ENCODE measurements at places on chromosomes 4 and X.
A peak's percentile ranks its signal among the peaks of the same experiment; 100 is the strongest.

GRCh38 chr4:126761947-126762662, 870.7 kb upstream of the INTU start:
- no peak for DNase-seq

DNA sequence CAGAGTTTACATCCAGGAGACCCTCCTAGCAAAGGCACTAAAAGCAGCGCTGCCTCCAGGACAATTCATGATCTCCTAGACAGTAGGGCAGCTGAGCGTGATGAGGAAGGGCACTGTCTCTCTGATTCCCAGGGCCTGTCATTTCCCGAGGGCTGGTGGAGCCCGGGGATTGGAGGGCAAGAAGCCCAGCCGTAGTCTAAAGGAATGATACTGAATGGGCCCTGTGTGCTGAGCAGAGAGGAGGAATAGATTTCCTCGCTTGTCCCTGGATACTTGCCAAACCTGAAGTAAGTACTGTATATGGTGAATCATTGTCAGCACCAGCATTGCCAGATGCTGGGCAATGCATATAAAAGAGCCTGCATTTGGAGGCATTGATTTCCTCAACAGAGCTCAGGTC, 88.0 kb upstream of the SLITRK2 start:
- no peak for DNase-seq

GRCh38 chrX:30663322-30663721, 10.1 kb downstream of the GK start:
- no peak for DNase-seq

GRCh38 chrX:96407501-96407900, 277.1 kb upstream of the DIAPH2 start:
- peak; percentile 57 for DNase-seq

DNA sequence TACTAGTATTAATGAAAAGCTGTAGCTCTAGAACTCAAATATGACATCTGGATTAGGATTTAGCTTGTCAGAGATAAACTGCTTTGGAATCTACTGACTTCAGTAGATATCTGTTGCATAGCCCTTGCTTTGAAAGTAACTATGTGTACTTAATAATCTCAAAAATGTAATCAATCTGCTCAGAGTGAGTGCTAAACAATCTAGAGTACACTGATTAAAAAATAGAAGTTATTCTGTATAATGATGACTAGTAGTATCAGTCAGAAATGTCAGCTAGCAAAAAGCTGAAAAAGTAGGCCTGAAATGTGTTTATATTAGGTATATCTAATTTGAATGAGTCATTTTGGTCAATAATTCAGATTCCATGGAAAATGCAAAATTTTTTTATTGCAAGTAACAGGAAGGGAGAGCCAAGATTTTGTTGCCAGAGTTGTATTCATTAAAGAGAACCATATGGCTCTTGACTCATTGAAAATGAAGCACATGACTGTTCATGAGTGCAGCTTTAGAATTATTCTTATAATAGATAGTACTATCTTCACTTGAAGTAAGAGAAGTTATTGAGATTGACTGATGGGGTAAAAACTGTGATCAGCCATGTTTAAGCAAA, 20.0 kb downstream of the CLCN3 start:
- peak; percentile 63 for DNase-seq

DNA sequence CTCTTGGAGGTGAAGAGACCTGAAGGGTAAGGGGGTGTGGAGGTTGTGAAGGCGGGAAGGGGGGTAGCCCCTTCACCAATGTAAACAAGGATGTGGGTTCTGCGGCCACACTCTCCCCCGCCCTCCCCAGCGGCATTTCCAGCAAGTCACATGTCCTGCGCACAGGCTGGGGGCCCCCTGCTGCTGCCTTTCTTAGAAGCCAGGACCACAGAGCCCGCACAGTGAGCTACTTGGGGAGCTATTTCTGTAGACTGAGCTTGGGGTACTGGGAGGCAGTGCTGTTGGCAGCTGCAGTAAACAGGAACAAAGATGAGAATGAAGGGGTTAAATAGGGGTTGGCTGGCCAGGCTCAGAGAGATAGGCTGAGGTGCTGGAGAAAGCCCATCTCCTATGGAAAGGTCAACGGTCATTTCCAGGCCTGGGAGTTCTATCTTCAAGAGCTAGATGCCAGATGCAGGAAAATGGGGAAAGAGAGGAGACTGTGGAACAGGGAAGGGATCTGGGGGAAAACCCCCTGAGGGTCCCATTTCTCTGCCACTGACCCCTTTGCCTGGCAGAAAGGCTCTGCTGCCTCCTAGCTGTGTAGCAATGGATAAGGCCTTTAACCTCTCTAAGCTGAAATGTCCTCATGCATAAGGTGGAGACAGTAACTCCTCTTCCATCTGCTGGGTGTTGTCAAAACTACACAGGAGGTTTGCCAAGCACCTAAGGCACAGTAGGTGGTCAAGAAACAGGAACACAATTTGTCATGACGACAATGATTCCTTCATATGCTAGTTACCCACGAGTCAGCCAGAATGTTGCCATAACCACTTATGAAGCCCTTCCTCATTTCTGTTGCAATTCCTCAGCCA, 18.5 kb upstream of the PIM2 start:
- no peak for DNase-seq

GRCh38 chrX:110746014-110746413, 49.6 kb downstream of the CHRDL1 start:
- no peak for DNase-seq

- DNase-seq, result peak; percentile 95
These were observed 28.1 kb downstream of the FGF2 start for GRCh38 chr4:122854447-122855352.
